CD4-positive, alpha-beta T cell (primary cell): ENCODE measurements at places on chromosomes 11 and 22. TPM values are rescaled to one million over a fixed set of nuclear protein-coding genes. Genes with fewer than 3 reads are reported as not detected.

The PSMD13 gene
- total RNA-seq, result 57.8 TPM

The NPAS4 gene
- total RNA-seq, result not detected

The LRRC32 gene
- total RNA-seq, result 1.8 TPM

The BTG4 gene
- total RNA-seq, result not detected

The YAP1 gene
- not detected for total RNA-seq

The MMP10 gene
- not detected for total RNA-seq

The TMEM86A gene
- 8.0 TPM for total RNA-seq

The OR8D1 gene
- total RNA-seq, result not detected

The ENTHD1 gene
- 0.47 TPM for total RNA-seq

The LUZP2 gene
- not detected for total RNA-seq

The ACTN3 gene
- total RNA-seq, result 0.22 TPM

The APOL5 gene
- not detected for total RNA-seq

The OR4A5 gene
- total RNA-seq, result not detected

The MFRP gene
- total RNA-seq, result not detected

The MMP12 gene
- not detected for total RNA-seq

The PKNOX2 gene
- not detected for total RNA-seq

The MPZL3 gene
- 29.0 TPM for total RNA-seq

The POLR2F gene
- total RNA-seq, result 21.1 TPM

The TRIM29 gene
- total RNA-seq, result not detected

The BTBD10 gene
- total RNA-seq, result 13.3 TPM

The UPB1 gene
- total RNA-seq, result 2.7 TPM

The SHANK3 gene
- not detected for total RNA-seq

The ZBTB16 gene
- total RNA-seq, result 19.1 TPM

The IGSF22 gene
- total RNA-seq, result 5.0 TPM

The KDM4D gene
- total RNA-seq, result 0.22 TPM

The SLC16A8 gene
- total RNA-seq, result not detected

The SLC6A5 gene
- total RNA-seq, result not detected

The RHOD gene
- not detected for total RNA-seq

The LRRC74B gene
- not detected for total RNA-seq

The CAPRIN1 gene
- 107 TPM for total RNA-seq

The CATSPERZ gene
- not detected for total RNA-seq

The DDTL gene
- total RNA-seq, result 3.5 TPM

The PPFIBP2 gene
- 35.9 TPM for total RNA-seq

The GAL3ST3 gene
- total RNA-seq, result not detected

The UCP3 gene
- 3.7 TPM for total RNA-seq

The TYR gene
- not detected for total RNA-seq

The MRGPRX1 gene
- total RNA-seq, result not detected

The PRR5L gene
- 7.6 TPM for total RNA-seq

The OR51B2 gene
- total RNA-seq, result not detected

The RFPL1 gene
- not detected for total RNA-seq

The IFITM1 gene
- 286 TPM for total RNA-seq

The PIH1D2 gene
- total RNA-seq, result not detected

The CLDN5 gene
- not detected for total RNA-seq

The LAYN gene
- 1.3 TPM for total RNA-seq

The DEUP1 gene
- not detected for total RNA-seq

The OR8G5 gene
- total RNA-seq, result not detected

The GLYAT gene
- total RNA-seq, result not detected

The CHRM1 gene
- total RNA-seq, result not detected

The ABCC8 gene
- total RNA-seq, result not detected

The P2RY2 gene
- total RNA-seq, result not detected

The KRTAP5-8 gene
- total RNA-seq, result not detected

The CD3E gene
- 483 TPM for total RNA-seq
